ENCODE measurements at places on chromosomes 6 and 20.

DNA sequence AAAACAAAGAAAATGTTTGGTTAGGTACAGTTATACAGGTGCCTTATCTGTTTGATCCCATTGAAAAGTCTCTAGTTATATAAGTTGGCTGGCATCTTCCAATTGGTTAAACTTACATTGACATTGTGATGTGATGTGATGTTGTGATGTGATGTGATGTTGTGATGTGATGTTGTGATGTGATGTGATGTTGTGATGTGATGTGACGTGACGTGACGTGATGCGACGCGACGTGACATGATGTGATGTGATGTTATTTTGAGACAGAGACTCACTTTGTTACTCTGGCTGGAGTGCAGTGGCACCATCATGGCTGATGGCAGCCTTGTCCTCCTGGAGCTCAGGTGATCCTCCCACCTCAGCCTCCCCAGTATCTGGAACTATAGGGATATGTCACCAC lies 507.6 kb downstream of the HAO1 start:
- DNase-seq: no peak

- DNase-seq: no peak
Measured at GRCh38 chr6:170360476-170360875, 53.9 kb downstream of the FAM120B start.

GRCh38 chr6:142592876-142593275 lies 291.1 kb downstream of the ADGRG6 start:
- DNase-seq: no peak

DNA sequence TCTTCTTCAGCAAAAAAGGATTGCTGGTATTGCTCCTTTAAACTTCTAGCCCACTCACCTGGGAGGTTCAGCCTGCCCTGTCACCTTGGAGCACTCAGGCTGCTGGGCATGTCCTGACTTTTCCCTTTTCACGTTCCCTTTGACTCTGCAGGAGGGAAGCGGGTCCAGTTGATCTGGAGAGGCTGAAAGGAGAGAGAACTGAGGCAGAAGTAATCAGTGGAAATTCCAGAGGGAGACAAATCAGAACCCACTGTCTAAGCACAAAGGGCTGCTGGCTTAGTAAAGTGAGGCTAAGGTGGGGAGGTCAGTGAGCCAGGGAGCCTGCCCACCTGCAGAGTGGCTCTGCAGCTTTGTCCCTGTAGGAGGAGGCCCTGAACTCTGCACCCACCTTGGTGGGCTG lies 9.7 kb upstream of the SYNDIG1 start:
- DNase-seq: no peak

DNA sequence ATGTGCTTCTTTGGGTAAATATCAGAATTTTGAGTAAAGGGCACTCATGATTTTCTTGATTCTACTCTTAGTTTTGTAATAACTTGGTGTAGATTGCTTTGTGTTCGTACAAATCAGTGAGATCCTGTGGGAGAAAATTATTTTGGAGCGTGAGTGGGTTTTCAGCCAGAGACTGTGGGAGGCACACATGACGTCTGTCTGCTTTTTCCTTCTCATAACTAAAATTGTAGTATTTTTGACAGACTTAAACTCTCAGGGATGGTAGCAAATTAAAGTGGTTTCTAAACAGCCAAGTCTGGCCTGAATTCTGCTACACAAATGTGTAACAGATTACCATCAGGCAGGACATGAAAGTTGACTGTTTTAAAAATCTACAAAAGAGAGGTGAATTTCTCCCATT lies 222.6 kb downstream of the OTOR start:
- no peak for DNase-seq

DNA sequence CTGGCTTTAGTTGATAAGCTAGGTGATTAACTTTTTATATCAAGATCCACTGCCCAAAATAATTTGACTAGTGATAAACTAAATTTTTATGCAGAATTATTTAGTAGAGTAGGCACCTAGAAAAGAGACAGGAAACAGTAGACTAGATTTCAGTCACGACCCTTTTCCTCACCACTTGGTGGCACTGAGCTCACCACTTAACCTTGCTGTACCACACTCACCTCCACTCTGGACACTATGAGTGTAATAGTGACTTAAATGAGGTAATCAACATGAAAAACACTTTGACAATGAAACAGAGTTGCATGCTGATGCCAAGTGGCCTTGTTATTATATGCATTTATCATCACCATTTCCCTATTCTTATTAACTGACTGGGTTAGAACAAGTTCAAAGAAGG lies 730.4 kb downstream of the KIF16B start:
- DNase-seq: no peak

DNA sequence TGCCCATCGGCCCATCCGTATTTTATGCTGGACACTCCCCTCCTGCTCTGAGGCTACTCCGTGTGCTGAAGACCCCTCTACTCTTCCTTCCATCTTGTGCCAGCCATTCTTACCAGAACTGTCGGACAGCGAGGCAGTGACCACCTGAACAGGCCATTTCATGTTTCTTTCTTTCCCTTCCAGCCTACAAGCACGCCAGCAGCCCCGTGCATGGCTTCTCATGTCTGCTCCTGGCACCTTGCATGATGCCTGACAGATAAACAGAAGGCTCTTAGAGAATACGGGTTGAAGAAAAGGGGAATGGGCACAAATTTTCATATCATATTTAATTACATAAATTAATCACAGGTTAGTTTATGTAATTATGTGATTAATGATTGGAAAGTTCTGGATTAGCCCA lies 95.7 kb downstream of the ARID1B start:
- no peak for DNase-seq

- no peak for DNase-seq
Measured at GRCh38 chr20:46826343-46826984, 68.2 kb upstream of the EYA2 start.

GRCh38 chr6:113381959-113382358 lies 475.2 kb upstream of the MARCKS start:
- DNase-seq: no peak

- no peak for DNase-seq
Measured at GRCh38 chr6:43669922-43670622, 17.5 kb downstream of the MRPS18A start.
